ENCODE measurements at places on chromosomes 12 and 14.

- DNase-seq = no peak
Measured at GRCh38 chr14:35078082-35078481, 32.0 kb downstream of the FAM177A1 start.

DNA sequence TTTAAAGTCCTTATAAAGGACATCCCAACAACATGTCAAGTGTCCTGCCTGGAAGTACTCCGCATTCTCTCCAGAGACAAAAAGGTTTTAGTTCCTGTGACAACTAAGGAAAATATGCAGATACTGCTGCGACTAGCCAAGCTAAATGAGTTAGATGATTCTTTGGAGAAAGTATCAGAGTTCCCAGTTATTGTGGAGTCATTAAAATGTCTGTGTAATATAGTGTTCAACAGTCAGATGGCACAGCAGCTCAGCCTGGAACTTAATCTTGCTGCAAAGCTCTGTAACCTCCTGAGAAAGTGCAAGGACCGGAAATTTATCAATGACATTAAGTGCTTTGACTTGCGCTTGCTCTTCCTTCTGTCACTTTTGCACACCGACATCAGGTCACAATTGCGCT lies 40.2 kb downstream of the RIC8B start:
- no peak for DNase-seq

DNA sequence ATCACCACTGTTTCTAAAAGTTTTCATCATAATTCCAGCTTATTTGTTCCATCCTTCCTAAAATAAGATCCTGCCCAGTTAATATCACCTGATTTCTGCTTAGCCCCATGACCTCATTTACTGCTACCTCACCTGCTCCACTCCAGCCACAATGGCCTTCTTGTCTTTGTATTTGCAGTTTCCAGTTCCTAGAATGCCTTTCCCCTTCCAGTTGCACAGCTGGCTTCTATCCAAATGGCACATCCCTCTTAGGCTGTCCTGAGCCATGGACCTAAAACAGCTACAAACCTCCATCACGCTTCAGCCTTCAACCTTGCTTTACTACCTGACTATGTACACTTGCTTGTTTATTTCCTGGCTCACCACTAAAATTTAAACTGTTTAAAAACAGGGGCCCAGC lies 6.5 kb upstream of the LGMN start:
- DNase-seq = no peak

GRCh38 chr14:106372870-106373652 lies 846.7 kb downstream of the TMEM121 start:
- peak; percentile 70 for DNase-seq

DNA sequence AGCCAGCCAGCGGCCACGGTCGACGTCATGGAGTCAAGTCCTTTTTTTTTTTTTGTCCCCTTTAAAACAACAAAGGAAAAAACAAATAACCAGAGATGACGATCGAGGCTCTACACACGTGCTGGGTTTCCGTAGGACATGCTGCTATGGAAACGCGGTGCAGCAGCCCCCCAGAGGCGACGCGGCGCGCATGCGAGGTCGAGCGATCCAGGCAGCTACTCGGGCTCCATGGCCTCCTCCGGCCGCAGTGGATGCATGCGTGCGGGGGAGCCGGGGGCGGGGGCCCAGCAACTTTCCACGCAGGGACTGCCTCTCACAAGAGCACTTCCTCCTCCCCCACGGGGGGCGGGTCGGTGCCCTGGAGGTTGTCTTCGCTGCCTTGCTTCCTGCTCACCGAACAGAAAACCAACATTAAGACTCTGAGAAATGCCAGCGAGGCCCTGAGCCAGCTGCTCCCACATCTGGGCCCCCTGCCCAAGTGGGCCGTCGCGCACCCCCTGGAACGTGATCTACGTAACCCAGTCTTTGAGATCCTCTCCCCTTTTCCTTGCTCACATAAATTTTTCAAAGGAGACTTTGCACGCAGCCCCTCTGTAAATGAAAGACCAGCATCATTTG lies 30.7 kb downstream of the P2RX4 start:
- DNase-seq = peak; percentile 81

DNA sequence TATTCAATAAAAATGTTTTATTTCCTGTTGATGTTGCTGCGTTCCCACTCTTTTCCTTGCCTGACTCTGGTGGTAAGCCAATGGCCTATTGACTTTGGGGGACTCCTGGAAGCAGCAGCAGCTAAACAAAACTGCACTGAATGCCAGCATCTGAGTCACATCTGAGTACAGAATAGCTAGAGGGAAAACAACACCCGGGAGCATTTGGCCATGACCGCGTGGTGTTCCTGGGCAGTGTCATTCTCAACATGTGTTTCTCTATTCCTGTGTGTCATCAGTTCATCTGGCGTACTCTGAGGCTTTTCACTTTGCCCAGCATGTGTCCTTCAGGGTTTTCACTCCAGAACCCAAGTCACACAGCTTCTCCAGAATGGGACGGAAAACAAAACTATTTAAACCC lies 238.8 kb downstream of the PAWR start:
- no peak for DNase-seq

- no peak for DNase-seq
Measured at GRCh38 chr12:59929110-59929509, 333.3 kb downstream of the SLC16A7 start.

DNA sequence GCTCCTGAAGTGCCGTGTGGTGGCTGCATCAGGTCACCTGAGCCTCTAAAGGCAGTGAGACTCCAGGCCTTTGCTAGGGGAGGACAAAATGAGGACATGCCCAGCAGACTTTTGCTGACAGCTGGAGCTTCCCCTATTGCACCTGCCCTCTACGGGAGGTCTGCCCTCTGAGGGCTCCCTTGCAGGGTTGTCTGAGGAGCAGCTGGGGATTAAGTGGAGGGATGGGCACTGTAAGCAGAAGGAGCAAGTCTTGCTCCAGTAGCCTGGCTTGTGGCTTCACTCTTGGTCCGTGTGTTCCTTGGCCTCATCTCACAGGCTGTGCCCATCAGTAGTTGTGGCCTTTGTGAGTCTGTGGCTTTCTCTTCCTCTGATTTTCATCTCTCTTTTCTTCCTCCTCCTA lies 66.9 kb upstream of the NRXN3 start:
- DNase-seq = no peak
